ENCODE measurements at places on chromosomes 7 and 10.

GRCh38 chr10:44818041-44818649 is 93.0 kb upstream of the TMEM72 start:
- no peak for DNase-seq

DNA sequence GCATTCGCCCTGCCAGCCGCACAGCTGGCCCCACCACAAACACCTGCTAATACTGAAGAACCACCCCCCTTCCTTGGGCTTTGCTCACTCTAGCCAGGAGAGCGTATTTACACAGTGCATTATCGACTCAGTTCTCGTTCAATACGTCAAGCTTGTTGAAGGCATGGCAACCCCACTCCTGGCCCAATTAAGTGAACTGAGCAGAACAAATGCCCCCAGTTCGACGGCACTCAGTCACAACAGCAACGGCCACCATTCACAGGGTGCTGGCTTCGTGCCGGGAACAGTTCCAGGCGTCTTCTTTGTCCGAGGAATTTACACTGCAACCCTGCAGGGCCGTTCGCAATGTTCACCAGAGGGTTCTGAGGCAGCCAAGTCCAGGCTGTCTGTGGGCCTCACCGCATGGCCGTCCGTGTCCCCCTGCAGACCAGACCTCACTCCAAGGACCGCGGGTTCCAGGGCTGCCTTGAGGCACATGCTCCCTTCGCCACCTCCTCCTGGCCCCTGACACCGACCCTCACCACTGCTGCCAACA is 175.3 kb downstream of the DIP2C start:
- DNase-seq, result peak; percentile 78

- DNase-seq, result no peak
Observed at GRCh38 chr7:117874191-117874700, 1.0 kb upstream of the CTTNBP2 start.

GRCh38 chr7:17307000-17307399 is 8.5 kb downstream of the AHR start:
- DNase-seq, result no peak

DNA sequence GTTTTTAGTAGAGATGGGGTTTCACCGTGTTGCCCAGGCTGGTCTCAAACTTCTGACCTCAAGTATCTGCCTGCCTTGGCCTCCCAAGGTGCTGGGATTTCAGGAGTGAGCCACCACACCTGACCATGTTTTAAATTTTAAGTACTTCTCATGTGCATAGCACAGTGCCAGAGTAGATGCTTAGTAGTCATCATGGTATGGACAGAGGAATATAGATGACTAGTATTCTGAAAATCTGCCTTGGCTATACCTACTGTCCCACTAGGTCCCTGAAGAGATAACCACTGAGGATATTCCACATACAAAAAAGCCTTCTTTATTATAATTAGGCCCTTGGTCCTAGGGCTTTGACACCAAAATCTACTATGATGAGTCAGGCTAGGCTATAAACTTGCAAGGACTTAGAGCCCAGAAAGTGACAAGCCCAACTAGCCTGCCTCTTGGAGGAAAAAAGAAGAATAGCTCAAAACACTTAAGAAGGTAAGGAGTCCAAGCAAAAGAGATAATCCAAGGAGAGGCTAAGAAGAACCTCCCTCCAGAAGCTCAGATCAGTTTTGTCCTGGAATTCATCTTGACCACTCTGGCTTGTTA is 34.0 kb downstream of the LUC7L2 start:
- no peak for DNase-seq

DNA sequence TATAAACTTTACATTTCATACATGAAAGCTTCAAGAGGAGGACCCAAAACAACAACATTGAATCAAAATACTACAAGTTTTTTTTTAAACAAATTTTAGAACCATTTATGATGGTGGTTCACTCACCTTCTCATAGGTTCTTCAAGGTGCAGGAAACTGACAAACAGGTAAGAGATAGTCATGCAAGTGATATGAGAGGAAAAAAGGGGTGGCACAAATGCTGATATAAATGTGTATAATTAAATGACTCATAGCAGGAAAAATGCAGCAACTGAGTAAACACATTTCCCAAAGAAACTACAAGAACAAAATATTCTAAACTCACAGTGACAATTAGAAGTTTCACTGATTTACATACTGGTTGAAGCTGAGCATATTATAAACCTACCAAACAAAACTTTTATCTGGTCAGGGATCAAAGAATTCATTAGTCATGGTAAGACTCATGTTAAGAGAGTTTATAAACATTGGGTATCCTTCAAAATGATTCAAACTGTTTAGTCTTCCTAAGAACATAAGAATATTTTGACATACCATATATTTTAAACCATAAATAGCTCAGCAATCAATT is 14.1 kb downstream of the ZWINT start:
- DNase-seq, result no peak

GRCh38 chr10:124449170-124450011 is 444 bp downstream of the NKX1-2 start:
- no peak for DNase-seq

DNA sequence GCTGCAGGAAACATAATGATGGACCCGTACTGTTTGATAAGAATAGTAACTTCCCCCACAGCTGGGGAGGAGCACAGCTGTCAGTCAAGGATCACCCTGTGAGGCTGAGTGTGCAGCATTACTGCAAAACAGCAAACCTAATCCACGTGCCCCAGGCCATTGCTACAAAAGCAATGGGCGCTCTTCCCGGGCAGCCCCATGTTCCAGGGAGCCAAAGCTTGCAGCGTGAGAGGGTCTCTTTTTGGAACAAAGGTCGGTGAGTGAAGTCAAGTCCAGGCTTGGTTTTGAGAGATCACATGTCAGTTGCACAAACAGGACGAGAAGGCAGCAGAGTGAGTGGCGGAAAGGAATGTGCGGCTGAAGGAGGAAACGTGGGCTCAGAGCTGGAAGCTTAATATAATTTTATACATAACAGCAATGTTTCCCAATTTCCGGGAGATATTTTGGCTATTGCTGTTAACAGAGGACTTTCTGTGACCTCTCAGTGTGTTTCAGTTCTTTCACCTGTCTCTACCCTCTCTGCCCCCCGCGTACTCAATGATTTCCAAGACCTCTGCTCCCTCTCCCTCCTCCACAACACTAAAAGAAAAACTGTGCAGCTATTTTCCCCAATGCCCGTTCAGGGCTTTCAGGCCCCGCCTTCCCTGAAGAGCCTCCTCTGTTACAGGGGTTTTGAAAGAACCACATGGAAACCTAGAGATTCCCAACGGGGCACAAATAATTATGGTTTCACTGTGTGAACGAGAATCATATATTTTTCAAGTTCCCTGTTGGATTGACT is 128.9 kb downstream of the MTPAP start:
- no peak for DNase-seq

DNA sequence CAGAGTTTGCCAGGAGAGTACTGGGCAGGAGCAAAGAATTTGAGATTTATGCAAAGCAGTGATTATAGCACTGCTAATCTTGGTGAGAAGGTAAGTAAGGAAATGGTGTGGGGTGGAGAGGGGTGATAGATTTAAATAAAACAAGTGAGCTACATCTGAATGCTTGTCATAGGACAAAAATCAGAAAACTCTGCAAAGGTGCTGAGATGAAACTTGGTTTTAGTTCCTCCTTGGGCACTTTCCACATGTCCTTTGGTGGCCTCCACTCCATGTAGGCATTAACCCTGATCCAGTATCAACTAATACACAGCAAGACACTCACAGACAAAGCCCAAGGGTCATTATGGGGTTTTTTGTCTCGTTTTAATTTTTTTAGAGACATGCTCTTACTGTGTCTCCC is 25.7 kb upstream of the FAM107B start:
- no peak for DNase-seq

DNA sequence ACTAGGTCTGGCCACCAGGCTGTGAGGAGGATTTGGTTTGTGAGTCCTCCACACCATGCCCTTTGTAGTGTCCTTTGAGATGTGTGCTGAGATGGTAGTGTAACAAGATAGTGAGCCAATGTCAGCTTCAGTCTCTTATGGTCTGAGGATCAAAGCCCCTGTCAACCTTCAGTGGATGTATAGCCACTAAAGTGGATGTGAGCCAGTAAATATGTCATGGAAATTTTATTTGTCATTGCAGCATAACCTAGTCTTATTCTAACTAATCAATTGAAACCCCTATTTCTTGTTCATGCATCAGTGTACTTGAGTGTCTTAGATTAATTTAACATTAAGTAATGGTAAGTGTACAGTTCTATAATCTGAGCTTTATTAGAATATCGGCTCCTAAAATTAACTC is 51.0 kb upstream of the WAC start:
- no peak for DNase-seq

- peak; percentile 63 for DNase-seq
Observed at GRCh38 chr7:18086165-18087025, 58.7 kb upstream of the PRPS1L1 start.

- no peak for DNase-seq
Observed at GRCh38 chr7:142384493-142384922, 126.7 kb upstream of the PRSS58 start.

DNA sequence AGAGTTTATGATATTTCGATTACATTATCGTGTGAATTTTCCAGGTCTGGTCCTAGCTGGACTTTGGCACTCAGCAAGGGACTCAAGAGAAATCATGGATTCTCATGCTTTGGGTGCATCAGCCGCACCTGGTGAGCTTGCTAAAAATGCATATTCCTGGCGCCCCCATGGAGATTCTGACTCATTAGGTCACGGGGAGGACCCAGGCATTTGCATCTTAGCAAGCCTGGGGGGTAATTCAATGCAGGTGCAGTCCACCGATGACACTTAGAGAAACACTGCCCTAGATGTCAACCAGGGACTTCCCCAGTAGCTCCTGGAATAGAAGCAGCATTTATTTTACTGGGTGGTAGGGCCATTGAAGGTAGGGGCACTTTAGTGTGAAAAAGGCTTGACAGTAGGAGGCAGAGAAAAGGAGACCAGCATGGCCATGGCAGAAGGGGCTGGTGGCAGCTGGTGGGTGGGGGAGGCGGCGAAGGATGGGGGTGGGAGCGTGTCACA is 29.9 kb upstream of the PDCD4 start:
- DNase-seq, result no peak

DNA sequence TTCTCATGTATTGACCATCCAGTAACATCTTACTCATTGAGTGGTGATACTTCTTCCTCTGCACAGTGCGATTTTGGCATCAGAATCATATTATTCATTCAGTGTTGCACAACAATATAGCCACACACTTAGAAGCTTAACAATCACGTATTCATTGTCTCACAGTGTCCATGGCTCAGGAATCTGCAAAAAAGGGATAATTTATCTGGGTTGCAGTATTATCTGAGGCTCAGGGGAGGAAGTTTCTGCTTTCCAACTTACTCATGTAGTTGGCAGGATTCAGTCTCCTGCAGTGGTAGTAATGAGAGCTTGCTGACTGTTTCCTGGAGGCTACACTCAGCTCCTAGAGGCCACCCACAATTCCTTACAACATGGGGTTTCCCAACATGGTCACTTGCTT is 803.6 kb downstream of the SORCS1 start:
- no peak for DNase-seq

DNA sequence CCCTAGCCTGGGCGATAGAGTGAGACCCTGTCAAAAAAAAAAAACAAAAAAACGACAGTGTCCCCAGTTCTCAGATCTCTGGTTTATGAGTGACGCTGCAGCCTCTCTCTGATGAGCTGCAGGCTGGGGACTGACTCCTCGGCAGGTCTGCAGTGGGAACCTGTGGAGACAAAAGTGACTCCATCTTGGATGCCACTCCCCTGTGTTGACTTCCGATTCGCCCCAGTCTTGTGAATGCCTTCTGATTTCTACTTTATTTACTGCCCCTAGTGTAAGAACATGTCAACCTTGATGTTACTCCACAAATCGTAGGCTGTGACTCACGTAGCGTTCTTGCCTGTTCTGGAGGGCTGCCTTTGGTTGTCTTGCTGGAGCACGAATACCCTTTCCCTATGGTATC is 6.2 kb downstream of the TACR2 start:
- DNase-seq, result no peak

DNA sequence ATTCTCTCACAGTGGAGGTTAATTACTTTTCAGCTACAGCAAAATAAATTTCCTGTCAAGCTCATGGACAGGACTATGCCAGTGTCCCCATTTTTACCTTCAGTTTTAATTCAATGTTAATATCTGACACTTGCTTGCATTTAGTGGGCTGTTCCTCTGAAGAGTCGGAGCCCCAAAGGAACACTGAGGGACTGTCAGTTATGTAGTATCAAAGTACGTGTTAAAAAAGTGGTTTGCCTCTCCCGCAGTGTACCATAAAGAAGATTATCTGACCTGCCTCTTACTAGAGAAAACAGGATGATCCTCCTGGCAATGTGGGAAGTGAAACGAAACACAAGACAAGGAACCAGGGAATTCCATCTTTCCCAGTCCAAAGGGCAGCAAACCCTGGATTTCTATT is 1010.9 kb upstream of the PHF14 start:
- no peak for DNase-seq

DNA sequence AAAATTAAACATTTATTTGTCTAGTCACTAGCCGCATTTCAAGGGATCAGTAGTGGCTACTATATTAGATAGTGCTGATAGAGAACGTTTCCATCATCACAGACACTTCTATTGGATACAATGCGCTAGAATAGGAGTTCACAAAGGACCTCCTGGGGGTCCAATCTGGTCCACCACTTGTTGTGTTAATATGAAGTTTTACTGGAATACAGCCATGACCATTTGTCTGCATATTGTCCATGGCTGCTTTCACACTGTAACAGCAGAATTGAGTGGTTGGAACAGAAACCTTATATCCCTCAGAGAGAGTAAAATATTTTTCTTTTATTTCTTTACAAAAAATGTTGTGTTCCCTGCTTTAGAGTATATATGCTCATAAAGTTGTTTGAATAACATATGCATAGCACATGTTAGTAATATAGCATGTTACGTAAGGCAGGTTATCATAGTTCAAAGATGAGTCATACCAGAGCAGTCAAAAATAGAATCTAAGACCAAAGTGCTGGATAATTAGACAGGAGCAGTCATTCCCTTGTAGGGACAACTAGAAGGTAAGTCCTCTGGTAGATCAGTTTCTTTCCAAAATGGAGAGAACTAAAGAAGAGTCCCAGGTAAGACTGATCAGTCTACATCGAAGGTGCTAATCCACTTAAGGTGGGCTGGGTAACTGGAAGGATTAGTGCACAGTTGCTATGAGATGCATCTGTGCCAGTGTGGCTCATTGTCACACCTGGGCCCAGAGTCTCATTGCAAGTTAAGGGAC is 14.9 kb downstream of the BZW2 start:
- no peak for DNase-seq
